ENCODE measurements at places on chromosomes 5 and 9. TPM values are rescaled to one million over a fixed set of nuclear protein-coding genes. Genes with fewer than 3 reads are reported as not detected.

Gene ELAVL2
- not detected for total RNA-seq

Gene PRRX2
- not detected for total RNA-seq

Gene PCDHB8
- total RNA-seq: 0.16 TPM

Gene HK3
- 0.53 TPM for total RNA-seq

Gene ARHGEF39
- 0.10 TPM for total RNA-seq

Gene LCNL1
- not detected for total RNA-seq

Gene ST8SIA4
- total RNA-seq: 1.3 TPM

Gene PCDHGA11
- 3.3 TPM for total RNA-seq

Gene NPM1
- total RNA-seq: 651 TPM

Gene APBA1
- total RNA-seq: 0.61 TPM

Gene FRMPD1
- 1.1 TPM for total RNA-seq

Gene DRD1
- not detected for total RNA-seq

Gene TMCO6
- 5.1 TPM for total RNA-seq
